ENCODE measurements at places on chromosomes 2 and 18. TPM values are rescaled to one million over a fixed set of nuclear protein-coding genes. Genes with fewer than 3 reads are reported as not detected.

Gene MERTK
- total RNA-seq, result 5.7 TPM

Gene TACR1
- not detected for total RNA-seq

Gene TFCP2L1
- 16.1 TPM for total RNA-seq

Gene STAT4
- total RNA-seq, result 3.0 TPM

Gene ERBB4
- total RNA-seq, result 1.9 TPM

Gene SKA1
- total RNA-seq, result 0.20 TPM

GRCh38 chr2:119682578-119682977 lies 3.6 kb downstream of the TMEM177 start:
- DNase-seq, result no peak

DNA sequence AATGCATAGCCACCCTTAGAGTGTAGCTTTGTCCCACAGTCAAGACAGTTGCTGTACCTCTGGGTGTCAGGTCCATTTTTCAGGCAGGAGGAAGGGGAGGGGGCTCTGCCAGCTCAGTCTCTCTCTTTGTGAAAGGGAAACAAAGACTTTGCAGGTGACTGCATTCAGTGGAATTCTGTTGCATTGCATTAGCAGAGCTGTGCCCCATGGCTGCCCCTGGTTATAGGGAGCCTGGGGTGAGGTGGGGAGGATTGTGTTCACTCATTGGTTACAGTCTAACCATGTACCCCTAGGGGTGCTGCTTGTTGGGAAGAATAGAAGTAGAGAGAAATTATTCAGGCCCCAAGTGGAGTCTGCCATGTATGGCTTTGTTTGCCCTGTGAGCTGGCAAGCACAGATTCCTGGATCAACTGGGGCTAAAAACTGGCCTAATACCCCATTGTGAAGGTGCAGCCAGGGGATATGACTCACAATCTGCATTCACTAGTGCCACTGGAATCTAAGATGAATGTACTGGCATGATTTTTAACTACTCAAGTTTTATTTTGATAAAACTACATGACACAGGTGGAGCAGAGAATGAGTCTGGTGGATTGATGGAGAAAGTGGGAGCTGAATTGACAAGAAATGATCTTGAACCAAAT lies 118.4 kb downstream of the SH3BP4 start:
- DNase-seq, result peak; percentile 95

DNA sequence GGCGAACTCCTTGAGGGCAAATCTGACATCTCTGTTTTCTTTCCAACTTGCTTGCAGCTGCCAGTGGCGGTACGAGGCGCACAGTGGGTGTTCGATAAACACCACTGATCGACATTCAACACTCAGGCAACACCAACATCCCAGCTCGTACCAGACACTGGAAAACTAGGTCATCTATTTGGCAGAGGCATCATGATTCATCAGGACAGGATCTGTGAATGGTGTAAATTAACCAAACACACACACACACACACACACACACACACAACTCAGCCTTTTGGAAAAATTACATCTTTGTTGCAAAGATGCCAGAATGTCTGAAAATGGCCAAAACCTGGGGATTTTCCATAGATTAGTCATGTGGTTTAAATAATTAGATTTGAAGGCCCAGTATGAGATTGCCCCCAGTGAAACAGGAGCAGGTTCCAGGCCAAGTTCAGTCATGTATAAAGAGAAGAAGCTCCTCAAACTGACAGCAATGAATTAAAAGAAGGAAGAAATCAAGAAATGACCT lies 150.5 kb upstream of the NCKAP5 start:
- peak; percentile 80 for DNase-seq

- DNase-seq, result no peak
Measured at GRCh38 chr2:26189123-26189522, 16.2 kb downstream of the GAREM2 start.

- DNase-seq, result no peak
Measured at GRCh38 chr2:138028538-138028937, 64.3 kb downstream of the HNMT start.

DNA sequence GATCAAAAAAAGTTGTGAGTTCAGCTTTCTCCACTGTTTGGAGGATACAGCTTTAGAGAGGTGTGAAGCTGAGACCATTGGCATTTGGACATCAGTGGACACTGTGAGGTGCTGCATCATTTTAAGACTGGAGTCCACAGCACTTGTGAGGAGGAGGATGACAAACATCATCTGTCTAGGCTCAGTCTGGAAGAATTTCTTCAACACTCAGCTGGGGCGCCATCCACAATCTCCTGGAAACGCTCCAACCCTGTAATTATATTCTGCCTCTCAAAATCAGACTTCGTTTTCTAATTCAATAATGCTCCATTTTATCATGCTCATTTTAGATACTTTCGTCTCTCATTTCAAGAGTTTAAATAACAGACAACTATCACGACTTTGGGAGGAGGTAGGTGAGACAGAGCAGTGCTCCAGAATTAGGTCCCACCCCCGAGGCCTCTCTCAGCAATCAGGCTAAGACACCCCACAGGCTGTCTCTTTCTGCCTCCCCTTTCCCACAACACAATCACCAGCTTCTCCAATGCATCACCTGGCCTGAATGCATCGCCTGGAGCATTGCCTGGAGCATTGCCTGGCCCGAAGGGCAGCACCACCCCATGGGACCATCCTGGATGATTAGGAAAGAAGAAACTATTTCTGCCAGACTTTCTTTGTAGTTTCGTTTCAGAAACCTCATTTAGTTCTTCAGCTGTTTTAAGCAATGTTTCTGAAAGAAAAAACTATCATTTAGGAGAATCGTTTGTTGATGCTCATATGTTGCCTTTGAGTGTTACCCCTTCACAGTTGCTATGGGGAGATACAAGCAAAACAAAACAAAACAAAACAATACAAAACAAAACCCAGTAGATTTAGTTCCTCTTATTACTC lies 37.0 kb upstream of the DPP10 start:
- DNase-seq, result no peak

DNA sequence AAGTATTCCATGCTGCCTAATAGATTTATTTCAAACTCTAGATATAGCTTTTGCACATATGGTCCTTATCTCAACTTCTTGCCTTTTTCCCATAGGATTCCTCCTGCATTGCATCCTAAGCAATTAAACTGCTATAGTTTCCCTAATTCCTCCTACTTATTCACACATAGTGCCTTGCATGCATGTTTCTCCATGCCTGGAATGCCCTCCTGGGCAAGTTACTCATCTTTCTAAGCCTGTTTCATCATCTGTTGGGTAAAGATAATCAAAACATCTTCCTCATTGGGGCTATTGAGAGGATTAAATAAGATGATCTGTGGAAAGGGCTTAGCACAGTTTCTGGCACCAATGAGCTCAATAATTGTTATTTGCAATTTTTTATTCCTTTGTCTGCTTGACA lies 726.5 kb downstream of the SLC4A3 start:
- DNase-seq, result peak; percentile 14

DNA sequence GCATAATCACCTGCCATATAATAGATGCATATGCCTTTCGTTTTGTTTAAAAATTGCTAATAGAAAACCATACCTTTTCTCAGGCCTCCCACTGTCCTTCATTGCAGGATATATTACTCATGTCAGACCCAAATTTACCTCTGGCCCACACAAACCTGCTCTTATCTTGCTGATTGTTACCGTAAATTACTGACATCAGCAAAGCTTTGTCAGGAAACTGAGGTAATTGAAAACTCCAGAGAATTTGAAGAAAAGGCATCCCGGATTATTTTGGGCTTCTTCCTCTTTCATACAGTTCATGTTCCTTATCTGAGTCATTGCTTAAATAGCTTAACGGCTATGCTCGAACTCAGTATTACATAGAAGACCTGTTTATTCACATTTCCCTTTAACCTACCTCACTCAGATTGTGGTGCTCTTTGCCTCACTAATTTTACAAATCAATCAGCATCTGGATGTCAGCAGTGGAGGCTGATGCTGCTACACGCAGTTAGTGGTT lies 145.7 kb downstream of the ZEB2 start:
- DNase-seq, result peak; percentile 36

DNA sequence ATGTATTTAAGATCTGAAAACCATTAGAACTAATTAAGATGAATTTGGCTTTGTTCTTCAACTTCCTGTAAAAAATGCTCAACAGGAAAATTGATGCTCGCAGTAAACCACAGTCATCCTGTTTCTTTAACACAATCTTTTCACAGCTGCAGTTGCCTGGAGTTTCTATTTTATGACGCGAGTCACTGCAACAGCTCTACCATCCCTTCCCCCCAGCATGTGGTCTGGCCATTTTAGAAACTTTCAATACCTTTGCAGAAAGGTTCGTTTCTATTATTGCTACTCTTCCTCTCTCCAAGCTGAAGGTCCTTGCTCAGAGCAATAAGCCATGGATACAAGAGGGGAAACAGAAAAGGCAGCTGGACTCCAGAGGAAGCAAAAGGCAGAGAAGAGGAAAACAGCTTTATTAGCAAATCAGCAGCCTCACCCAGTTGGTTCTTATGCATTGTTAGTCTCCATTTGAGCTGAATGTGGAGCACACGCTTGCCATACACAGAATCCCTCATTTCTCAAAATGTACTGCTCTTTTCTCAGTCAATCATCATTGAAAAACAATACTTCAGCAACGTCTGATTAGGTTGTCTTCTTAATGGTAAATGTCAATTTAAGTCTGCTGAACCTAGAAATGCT lies 3.9 kb downstream of the WIPF1 start:
- peak; percentile 52 for DNase-seq

DNA sequence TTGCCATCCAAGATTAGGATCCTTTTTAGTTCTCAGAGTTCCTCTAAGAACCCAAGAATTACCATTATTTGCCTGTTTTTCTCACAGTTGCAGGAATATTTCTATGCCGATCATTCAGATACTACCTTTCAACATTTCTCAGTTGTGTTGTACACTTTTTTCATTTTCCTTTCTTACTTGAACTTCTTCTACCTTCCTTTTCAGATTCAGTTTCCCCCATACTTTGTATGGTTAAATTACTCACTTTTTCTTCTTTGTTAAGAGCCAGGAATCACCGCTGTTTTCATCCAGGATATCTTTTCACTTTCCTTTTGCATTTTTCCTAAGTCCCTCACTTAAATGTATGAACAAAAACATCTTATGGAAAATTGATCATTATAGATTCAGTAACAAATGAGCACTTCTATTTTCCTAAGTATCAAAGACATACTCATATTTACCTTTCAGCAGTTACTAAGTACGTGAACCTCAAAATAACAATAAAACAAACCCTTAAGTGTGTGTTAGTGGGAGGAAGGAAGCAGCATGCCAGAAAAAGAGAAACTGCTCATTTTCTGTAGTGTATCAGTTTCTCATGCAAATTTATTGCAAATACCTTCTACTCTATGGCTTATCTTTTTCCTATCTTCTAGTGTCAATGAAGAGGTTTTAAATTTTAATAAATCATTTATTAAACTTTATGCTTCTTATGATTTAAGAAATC lies 64.3 kb upstream of the STAT1 start:
- DNase-seq, result no peak

GRCh38 chr2:138492160-138492559 lies 9.4 kb upstream of the SPOPL start:
- DNase-seq, result no peak

DNA sequence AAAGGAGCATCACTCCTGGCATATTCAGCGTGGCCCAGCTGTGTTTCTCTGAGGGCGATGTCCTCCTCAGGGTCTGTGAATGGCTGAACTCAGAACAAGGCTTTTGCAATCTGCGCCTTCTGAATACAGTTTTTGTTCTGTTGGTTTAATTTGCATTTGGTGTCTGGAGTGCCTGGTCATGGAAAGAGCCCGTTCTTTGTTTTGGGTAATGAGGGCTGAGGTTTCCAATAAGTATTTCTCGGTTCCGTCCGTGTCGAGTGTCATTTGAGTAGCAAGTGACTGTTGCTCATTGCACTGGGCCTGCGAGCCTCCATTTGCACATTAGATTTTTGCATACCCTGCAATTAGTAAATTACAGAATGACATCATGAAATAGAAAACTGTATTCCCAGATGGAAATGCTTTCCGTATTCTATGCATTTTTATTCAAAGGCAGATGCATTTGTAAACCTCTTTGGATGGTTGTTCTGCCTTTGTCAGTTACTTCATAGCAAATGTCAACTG lies 57.3 kb downstream of the NEDD4L start:
- DNase-seq, result no peak

All from renal cortical epithelial cell (primary cell).